ENCODE measurements at places on chromosomes 1 and 21. TPM values are rescaled to one million over a fixed set of nuclear protein-coding genes. Genes with fewer than 3 reads are reported as not detected.

The CFHR2 gene
- not detected for total RNA-seq

The MTARC1 gene
- 14.8 TPM for total RNA-seq

The OPRD1 gene
- 13.9 TPM for total RNA-seq

The RNU1-3 gene
- 9,451 TPM for total RNA-seq

DNA sequence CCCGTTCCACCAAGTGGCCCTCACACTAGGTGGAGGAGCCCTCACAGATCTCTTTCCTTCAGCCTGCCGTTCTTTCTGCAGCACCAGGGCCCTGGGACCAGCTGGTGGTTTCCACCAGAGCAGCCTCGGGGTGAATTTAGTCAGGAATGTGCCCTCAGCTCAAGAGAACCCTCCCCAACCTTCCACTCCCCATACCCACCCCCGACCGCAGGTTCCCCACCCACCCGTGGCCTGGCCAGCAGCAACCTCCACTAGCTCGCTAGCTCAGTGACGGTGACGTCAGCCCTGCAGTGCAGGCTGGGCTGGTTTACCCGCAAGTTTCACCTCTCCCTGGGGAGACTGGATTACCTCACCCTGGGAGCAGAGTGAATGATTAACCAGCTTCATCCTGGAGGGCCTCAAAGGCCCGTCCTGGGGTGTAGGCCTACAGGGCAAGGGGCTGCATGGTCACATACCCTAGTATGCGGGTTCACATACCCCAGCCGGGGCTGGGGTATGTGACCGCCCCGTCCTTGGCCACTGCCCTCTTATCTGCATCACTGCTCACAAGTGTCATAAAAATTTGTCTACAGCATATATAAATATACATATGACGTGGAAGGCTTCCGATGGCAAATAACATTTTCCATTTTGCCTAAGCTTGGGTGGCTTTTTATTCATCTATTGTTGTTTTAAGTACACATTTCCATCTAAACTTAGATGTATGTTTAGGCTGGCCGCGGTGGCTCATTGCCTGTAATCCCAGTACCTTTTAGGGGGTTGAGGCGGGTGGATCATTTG is 24.5 kb downstream of the ELF3 start:
- no peak for DNase-seq

GRCh38 chr21:37370152-37371040 is 3.8 kb downstream of the DYRK1A start:
- DNase-seq = no peak

DNA sequence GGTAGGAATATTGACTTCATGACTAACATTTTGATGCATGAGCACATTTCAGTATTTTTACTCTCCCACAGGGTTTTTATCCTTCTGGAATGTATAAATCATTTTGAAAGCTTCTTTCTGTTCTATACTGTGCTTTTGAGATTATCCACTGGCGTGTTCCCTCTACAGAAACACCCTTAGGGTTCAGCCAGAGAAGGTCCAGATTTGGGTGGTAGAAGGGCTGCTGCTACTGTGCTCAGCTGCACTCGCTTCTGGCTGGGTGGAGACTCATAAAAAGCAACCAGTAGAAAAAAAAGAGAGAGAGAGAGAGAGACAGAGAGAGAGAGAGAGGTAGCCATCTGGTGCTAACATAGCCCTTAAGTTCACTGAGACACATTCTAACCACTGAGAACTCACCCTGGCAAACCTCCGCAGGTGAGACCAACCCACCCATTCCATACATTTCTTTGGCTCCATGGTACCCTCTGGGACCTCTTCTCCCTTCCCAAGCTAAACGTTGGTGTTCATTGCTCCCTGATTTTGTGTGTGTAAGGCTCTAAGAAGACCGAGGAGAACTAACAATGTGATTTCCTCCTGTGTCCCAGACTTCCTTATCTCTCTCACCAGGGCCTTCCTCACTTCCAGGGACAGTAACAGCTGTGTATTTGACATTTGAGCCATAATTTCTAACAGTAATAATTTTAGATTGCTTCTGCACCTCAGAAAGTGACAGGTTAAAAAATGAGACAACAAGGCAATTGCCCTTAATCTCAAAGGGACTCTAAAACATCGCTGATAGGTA is 7.2 kb downstream of the APCS start:
- DNase-seq = no peak

DNA sequence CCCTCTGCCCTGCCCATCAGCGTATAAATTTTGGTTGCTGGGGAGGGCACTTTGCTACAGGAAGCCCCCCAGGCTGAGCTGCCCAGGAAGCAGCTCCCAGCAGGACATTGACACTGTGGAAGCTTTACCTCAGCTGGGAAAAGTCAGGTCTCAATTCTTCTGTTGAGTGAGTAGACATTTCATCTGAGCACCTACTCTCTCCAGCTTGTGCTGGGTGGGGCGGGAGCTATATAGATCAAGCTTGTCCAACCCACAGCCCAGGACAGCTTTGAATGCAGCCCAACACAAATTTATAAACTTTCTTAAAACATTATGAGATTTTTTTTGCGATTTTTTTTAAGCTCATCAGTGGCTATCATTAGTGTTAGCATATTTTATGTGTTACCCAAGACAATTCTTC is 9.4 kb downstream of the NIPAL3 start:
- DNase-seq = no peak

DNA sequence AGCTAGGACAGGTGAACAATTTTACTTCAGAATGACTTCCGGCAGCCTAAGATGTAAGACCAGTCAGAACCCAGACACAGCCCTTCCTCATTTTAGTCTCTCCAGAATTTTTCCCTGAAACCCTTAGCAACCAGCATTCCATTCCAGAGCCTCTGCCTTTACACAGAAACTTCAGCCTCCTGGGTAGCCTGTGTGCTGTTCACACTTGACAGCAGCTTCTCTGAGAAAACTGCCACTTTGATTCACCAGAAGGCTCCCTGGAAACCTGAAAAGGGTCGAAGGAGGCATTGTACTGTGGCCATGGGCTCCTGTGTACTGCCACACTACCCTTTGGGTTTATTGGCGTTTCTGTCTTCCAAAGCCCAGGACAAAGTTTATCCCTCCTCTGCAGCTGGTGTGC is 17.4 kb downstream of the HYI start:
- no peak for DNase-seq

- no peak for DNase-seq
Observed at GRCh38 chr1:7386226-7387052, 384.7 kb upstream of the VAMP3 start.

- no peak for DNase-seq
Observed at GRCh38 chr1:186845576-186846210, 16.9 kb downstream of the PLA2G4A start.

GRCh38 chr1:156399355-156400125 is 30.5 kb downstream of the RHBG start:
- DNase-seq = no peak

- DNase-seq = no peak
Observed at GRCh38 chr1:83060221-83060620, 938.7 kb downstream of the TTLL7 start.

- no peak for DNase-seq
Observed at GRCh38 chr1:156776942-156777341, 9.6 kb downstream of the PRCC start.

DNA sequence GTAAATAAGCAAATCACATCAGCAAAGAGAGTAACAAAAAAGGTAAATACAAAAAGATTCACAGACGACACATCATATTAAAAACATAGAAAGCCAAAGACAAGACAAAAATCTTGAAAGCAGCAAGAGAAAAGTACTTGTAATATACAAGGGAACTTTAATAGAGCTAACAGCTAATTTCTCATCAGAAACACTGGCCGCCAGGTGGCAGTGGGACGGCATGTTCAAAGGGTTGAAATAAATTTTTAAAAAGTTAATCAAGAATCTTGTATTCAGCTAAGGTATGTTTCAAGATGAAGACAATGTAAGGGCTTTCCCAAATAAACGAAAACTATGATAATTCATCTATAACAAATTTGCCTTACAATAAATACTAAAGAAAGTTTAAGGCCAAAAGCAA is 358.1 kb downstream of the LRRIQ3 start:
- no peak for DNase-seq

GRCh38 chr1:62784509-62785365 is 805 bp downstream of the ATG4C start:
- DNase-seq = no peak

Data from dorsolateral prefrontal cortex (tissue), 122 donors.